ENCODE measurements at places on chromosomes 1 and 21.

DNA sequence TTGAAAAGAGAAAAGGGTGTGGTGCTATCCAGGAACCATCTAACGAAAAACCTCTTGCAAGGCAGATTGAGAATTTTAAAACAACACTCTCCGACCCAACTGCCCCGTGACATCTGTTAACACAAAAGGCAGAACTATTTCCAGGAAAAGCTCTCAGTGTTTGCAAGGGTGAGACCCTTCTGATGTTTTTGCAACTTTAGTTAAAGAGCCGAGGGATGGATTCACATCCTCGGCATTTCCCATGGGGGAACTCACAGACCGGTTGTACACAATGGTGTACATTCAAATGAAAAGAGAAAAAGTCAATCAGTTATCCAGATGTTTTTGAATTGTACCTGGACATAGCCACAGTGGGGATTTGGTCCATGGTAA lies 120.0 kb downstream of the NGF start:
- DNase-seq = no peak

- no peak for DNase-seq
These were observed at the start of gene ETNK2 for GRCh38 chr1:204151552-204152309. Gene ETNK2 (minus strand): TSS chr1:204152044. CDS start chr1:204151852, 192 bp downstream.

DNA sequence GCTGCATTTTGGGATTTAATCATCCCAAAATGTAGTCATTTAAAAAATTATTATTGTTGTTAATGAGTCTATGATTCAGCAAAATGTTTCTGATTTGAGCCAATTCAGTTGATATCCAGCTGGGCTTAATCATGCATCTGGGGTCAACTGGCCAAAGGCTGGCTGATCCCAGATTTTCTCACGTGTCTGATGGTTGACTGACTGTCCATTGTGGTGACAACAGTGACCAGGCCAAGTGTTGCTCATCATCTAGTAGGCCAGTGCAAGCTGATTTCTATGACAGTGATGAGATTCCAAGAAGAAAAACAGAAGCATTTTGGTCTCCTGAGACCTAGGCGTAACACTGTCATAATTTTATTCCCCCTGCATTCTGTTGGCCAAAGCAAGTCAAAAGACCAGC lies 80.1 kb upstream of the ZC3H11B start:
- no peak for DNase-seq

- no peak for DNase-seq
These were observed 618.0 kb downstream of the NPHP4 start for GRCh38 chr1:5374192-5374591.

DNA sequence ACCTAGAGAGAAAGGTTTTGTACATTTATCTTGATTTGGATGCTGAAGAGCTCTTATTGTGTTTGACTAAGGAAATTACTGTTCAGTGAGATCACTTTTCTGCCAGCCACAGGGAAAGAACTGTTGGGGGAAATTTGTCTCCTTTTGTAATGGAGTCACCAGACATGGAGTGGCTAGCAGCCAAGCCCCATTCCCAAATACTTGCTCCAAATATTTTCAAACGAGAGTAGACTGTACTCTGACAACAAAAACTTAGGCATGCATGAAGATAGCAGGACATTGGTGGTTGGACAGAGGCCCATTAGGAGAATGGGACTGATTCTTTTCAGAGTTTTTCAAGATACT lies 21.1 kb downstream of the IPO9 start:
- DNase-seq = no peak

DNA sequence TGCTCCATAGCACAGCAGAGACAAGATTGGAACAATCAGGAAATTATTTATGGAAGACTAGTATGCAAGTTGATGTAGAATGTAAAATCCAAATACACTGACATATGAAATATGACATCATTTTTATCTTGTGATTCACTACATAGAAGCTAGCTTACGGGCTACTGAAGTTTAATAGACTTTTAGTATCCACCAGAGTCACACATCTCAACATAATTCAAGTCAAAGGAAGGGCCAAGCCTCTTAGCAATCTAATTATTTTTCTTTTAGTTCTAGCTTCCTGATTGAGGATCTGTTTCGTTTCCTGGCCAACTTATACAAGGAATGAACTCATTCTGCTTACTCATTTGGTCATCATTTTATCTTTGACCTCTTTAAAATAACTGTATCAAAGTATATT lies 234.4 kb upstream of the CHRM3 start:
- DNase-seq = no peak

GRCh38 chr21:9753943-9754342 lies 767.4 kb upstream of the TPTE start:
- DNase-seq = no peak

GRCh38 chr1:209250861-209251636 lies 332.5 kb upstream of the CAMK1G start:
- no peak for DNase-seq

DNA sequence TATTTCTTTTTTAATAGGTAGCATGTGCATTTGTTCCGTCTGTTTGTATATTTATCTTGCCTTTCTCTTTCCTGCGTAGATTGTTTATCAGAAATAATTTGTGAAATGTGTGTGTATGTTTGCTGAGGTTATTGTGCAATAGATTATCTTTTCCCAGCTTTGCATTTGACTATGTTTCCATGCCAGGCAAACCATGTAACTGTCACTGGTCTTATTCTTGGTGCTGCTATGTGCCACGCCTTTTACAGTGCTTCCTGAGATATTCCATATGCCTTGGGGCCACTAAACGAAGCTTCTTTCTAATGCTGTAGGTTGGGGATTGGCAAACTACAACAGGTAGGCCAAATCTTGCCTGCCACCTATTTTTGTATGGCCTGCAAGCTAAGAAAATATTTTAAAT lies 598.8 kb downstream of the PLPP3 start:
- no peak for DNase-seq

GRCh38 chr1:53111073-53111556 lies 31.3 kb downstream of the SLC1A7 start:
- DNase-seq = no peak

DNA sequence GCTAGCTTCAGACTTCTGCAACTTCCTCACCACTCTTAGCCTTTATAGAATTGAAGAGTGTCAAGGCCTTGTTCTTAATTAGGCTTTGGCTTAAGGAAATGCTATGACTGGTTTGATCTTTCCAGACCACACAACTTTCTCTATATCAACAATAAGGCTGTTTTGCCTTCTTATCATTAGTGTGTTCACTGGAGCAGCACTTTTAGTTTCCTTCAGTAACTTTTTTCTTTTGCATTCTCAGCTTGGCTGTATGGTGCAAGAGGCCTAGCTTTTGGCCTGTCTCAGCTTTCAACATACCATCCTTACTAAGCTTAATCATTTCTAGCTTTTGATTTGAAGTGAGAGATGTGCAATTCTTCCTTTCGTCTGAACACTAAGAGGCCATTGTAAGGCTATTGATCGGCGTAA lies 8.6 kb downstream of the PRKACB start:
- DNase-seq = no peak

- DNase-seq = no peak
These were observed 14.0 kb upstream of the SARS1 start for GRCh38 chr1:109199710-109200109.

DNA sequence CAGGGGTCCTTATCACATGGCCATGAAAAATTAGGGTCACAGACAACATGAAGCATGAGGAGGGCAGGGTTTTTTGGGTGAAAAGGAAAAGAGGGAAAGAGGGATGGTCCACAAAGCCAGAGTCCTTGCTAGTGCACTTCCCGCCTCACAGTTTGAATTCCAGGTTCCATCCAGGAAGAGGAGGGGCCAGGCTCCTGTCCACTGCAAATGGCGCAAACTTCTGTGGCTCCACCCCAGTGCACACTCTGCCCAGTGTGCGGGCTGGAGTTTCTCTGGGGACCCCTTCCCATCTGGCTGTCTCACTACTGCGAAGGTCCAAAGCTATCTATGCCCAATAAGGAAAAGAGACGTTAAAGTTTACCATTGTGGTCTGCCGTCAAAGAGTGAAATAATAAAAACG lies 17.8 kb downstream of the AIM2 start:
- DNase-seq = no peak

- DNase-seq = no peak
These were observed 203.7 kb downstream of the AMY1C start for GRCh38 chr1:103953386-103953785.

- no peak for DNase-seq
These were observed 65.4 kb downstream of the AK4 start for GRCh38 chr1:65213271-65214023.

DNA sequence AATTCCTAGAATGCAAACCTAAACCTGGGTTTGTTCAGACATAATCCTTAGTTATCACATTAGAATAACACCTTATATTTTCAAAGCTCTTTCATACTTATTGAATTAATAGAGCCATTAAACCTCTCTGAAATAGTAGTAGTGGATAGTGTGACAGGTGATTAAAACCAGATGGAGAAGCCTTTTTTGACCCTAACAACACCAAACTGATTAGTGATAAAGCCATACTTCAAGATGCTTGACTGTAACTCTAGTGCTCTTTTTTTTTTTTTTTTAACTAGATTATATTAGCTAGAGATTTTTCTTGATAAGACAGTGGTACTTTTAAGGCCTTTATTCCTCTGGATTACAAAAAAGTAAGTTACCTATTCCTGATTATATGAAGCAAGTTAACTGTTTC lies 190.1 kb downstream of the ST6GALNAC3 start:
- DNase-seq = no peak

DNA sequence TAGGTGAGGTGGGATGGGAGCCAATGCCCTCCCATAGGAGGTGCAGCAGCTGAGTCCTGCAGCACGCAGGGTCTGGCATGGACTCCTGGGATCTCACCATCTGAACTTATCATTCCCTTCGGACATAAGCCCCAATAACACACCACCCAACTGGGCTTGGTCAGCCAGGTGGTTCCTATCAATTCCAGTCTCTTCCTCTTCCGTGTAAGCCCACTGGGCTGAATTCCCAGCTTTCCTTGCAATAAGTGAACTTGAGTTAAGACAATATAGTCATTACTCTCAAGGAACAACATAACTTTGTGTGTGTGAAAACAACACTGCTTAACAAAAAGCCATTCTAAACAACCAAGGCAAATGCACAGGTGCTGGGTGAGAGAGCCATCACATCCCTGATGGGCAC lies 86.6 kb upstream of the EDN2 start:
- no peak for DNase-seq

DNA sequence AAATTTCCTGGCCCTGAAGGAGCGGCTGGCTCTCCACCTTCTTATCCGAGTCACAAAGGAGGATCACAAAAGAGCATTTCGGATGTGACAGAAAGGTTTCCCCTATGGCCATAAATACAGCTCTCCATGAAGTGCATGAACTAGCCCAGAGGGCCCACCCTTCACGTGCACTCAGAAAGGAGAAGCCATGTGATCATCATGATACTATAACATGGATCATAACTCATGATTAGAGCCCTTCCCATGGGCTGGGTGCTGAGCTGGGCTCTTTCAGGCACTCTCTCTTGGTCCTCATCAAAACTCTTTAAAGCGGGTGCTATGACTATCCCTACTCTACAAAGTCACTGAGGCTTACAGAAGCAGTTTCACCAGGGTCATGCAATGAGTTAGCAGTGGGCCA lies 135.0 kb downstream of the PTPRU start:
- DNase-seq = no peak

- DNase-seq = no peak
These were observed 112.5 kb downstream of the NBPF12 start for GRCh38 chr1:147050654-147051053.

DNA sequence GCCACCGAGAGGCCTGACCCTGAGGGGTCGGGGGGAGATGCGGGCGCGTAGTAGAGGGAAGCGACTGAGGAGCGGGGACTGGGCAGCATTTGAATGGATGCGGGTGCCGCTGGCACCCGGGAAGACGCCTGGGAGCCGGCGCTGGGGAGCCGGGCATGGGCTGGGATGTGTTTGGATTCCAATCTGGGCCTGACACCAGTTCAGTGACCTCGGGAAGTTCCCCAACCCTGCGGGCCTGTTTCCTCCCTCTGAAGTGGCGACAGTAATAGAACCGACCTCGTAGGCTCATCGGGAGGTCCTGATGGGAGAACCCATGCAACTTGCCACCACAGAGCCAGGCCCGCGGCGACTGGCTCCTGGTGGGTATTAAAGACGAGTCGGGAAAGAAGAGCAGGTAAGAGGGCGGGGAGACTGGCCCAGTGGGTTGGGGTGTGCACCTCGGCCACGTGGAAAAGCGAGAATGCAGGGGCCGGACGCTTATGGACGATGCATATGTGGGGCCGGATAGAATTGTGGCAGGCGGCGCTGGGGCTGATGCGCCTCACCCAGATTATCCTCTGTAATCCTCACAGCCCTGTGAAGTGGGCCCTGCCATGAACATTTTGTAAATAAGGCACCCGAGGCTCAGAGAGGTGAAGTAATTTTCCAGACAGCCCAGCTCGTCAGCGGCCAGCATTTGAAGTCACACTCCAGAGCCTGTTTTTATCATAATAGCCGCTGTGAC lies 105.8 kb downstream of the SLC16A1 start:
- no peak for DNase-seq

DNA sequence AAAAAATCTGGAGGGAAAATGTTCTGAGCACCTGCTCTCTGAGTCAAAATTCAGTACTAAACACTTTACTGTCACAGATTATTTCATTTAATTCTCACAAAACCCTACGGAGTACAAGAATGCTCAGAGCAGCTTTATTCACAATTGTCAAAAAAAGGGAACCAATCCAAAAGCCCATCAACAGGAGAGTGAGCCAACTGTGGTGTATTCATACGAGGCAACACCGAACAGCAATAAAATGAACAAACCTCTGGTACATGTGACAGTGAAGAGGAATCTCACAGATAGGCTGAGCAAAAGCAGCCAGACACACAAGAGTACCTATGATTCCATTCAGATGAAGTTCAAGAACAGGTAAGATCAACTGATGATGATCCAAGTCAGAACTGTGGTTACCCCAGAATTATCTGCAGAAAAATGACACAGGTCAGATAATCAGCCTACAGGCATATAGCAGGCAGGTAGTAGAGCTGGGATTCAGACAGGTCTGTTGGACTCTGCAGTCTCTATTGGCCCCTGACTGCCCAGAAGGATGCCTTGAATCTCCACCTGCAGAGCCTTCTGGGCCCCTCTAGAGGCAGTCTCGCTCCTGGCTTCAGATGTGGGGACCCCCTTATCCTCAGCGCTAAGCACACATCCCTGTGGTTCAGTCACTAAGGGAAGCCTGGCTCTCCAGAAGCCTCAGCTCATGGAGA lies 19.2 kb downstream of the SLC9A1 start:
- DNase-seq = no peak

DNA sequence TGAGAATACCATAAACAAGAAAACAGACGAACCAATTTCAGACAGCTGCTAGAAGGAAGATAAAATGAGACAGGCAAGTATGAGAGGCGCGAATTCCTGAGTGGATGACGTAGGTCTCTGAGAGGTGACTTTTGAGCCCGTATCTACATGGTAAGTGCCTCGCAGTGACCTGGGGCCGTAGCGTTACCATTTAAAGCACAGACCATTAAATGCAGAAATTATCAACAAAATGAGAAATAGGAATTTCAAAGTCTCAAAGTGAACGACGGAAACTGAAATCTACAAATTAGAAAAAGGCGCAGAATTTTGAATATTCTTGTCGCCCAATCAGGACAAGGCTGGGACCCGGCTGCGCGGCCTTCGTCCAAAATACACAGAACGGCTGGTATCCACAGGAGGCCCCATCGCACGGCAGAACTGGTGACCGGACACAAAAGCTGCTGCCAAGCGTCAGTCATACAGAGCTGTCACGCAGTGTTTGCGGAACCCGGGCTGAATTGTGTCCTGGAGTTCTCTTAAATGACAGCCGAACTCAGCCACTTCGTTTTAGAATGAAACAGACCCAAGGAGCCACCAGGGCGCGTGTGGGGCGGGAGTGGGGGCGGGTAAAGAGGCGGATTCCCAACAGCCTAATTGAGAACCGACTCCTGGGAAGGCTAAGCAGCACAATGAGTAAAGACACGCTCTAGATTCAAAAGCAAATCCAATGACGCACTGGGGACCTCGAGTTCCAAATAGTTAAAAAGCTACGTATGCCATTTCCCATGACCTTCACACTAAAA lies 13.8 kb upstream of the BOLA1 start:
- peak; percentile 65 for DNase-seq

- DNase-seq = peak; percentile 20
These were observed 85.2 kb upstream of the KCND3 start for GRCh38 chr1:112074711-112075110.
